Muscle of leg (tissue), 16 donors: ENCODE measurements at places on chromosomes 2 and 18. TPM values are rescaled to one million over a fixed set of nuclear protein-coding genes. Genes with fewer than 3 reads are reported as not detected.

DNA sequence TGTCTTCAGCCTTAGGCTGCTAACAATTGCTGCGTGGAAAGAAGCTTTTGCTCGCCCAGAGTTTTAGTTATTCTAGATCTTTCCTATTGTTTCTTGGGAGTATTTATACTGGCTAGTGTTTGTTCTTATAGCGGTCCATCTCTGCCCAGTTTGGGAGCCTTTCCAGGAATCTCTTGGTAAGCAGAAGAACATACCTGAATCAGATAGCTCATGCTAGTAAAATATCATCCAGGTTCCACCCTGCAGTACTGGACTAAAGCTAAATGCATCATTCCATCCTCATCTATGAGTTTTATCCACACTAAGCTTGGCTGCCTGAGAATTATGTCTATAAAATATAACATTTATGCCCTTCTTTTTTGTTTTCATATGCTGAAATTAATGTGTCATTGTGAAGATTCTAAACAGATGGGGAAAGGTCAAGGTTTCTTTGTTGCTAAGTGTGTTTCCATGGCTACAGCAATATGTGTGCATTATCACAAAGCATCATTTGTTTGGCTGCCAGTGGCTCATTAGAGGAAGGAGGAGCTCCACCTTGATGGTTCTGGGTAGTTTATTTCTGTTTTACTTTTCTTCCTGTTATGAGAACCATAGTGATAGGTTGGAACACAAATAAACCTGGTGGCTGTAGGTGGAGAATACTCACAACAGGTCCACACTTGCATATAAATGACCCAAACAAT is 182.8 kb downstream of the PIK3C3 start:
- H3K4me1 ChIP-seq: no peaks in the 10 kb centered on the region
- no peak overlapping the region for H3K27ac ChIP-seq
- no peaks in the 10 kb centered on the region for H3K27me3 ChIP-seq

The MTCL1 gene
- total RNA-seq: 20.9 TPM

GRCh38 chr18:10059610-10060468 is 146.0 kb downstream of the VAPA start:
- peaks cover 44% of the 10 kb centered on the region for H3K4me1 ChIP-seq
- DNase-seq: peak; percentile 64
- H3K36me3 ChIP-seq: no peaks in the 10 kb centered on the region

The GPR17 gene
- 0.53 TPM for total RNA-seq

DNA sequence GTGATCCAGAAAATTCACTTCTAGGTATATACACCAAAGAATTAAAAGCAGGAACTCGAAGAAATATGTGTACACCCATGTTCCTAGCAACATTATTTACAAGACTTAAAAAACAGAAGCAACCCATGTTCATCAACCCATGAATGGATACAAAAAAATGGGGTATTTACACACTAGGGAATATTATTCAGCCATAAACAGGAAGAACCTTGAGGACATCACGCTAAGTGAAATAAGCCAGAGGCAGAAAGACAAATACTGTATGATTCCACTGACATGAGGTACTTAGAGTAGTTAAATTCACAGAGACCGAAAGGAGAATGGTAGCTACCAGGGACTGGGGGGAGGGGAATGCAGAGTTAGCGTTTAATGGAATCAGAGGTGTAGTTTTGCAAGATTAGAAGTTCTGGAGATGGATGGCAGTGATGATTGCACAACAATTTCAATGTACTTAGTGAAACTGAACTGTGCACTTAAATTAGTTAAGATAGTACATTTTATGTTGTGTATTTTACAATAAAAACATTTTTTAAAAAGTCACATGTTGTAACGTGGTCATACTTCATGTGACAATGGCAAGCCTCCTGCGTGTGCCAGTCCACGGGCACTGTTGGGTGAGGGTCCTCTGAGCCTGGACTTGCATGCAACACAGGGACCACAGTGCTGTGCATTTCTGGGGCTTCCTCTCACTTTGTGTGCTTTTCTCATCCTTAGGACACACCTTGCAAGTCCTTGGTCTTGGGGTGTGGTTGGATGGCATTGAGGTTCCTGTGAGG is 206.1 kb upstream of the HDAC4 start:
- no peaks in the 10 kb centered on the region for H3K36me3 ChIP-seq
- H3K27ac ChIP-seq: no peak overlapping the region
- no peak overlapping the region for H3K4me3 ChIP-seq

GRCh38 chr2:191030521-191031154 is 16.7 kb upstream of the STAT1 start:
- H3K36me3 ChIP-seq: no peaks in the 10 kb centered on the region
- peaks cover 2% of the 10 kb centered on the region for H3K4me1 ChIP-seq
- H3K27me3 ChIP-seq: no peaks in the 10 kb centered on the region
- no peak overlapping the region for H3K27ac ChIP-seq

The C1QL2 gene
- not detected for total RNA-seq

The FMNL2 gene
- 24.1 TPM for total RNA-seq

GRCh38 chr2:113176696-113177355 is 3.1 kb downstream of the PSD4 start:
- no peak for DNase-seq
- H3K4me1 ChIP-seq: peaks cover 5% of the 10 kb centered on the region
- H3K4me3 ChIP-seq: no peak overlapping the region
- H3K27me3 ChIP-seq: peaks cover 2% of the 10 kb centered on the region
- H3K27ac ChIP-seq: no peak overlapping the region
- no peaks in the 10 kb centered on the region for H3K36me3 ChIP-seq

DNA sequence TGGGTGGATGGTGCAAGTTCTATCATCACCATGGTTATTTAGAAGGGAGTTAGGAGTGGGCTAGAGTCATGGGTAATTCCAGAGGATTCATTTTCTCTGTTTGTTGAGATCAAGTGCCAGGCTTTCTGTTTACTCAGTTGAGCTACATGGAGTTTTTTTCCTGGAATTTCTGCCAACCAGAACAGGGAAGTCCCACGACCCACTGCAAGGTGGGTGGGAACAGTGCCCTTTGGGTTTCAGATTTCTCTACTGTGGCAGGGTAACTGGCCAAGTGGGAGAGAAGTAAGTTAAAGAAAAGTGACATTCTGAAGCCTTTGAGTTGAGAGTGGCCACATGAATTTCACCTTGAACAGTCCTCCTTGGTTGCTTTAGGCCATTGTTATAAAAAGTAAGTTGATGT is 138.9 kb downstream of the SLC39A10 start:
- DNase-seq: no peak
- H3K27me3 ChIP-seq: no peaks in the 10 kb centered on the region
- H3K27ac ChIP-seq: no peak overlapping the region
- no peaks in the 10 kb centered on the region for H3K4me1 ChIP-seq

DNA sequence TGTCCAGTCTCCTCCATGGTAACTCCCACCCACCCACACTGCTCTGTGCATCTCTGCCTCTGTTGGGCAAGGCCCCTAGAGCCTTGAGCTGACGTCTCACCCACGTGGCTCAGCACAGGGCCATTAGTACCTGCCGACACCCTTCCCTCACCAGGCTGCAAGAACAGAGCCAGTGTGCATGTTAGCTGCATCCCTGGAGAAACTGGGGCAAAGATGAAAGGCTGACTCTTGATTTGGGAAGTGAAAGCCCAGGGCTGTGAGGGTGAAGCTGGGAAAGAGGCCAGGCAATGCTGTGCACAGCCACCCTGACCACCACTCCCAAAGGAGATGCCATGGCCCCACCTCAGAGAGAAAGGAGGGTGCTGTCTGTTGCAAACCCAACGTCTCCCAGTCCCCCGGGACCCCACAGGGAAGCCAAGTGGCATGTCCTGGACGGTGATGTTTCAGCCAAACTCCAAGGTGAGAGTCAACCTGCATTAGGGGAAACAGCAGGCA is 20.0 kb upstream of the HPCAL1 start:
- no peak overlapping the region for H3K27ac ChIP-seq
- no peaks in the 10 kb centered on the region for H3K36me3 ChIP-seq
- no peak for DNase-seq
- peaks cover 9% of the 10 kb centered on the region for H3K27me3 ChIP-seq
- no peak overlapping the region for H3K4me3 ChIP-seq

The CYP27A1 gene
- total RNA-seq: 18.4 TPM

DNA sequence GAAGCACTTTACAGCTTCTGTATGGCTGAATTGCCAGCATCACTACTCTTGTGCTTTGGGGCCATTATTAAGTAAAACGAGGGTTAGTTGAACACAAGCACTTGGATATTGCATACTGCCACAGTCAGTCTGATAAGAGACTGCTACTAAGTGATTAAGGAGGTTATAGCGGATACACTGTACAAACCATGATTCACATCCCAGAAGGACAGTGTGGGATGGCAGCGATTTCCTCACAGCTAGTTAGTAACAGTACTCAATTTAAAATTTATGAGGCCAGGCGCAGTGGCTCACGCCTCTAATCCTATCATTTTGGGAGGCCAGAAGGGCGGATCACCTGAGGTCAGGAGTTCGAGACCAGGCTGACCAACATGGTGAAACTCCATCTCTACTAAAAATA is 2.6 kb upstream of the BMPR2 start:
- no peak overlapping the region for H3K4me3 ChIP-seq
- no peaks in the 10 kb centered on the region for H3K36me3 ChIP-seq
- H3K27me3 ChIP-seq: no peaks in the 10 kb centered on the region
- DNase-seq: no peak

- H3K27me3 ChIP-seq: no peaks in the 10 kb centered on the region
- H3K36me3 ChIP-seq: no peaks in the 10 kb centered on the region
- no peak for DNase-seq
Observed at GRCh38 chr2:224722250-224722649, 6.1 kb upstream of the CCDC195 start.

The OLA1 gene
- 123 TPM for total RNA-seq
